ENCODE measurements at places on chromosomes 4 and X. TPM values are rescaled to one million over a fixed set of nuclear protein-coding genes. Genes with fewer than 3 reads are reported as not detected.

The RPS6KA6 gene
- 0.63 TPM for total RNA-seq

The SMARCA5 gene
- total RNA-seq = 49.8 TPM

The ERCC6L gene
- 1.3 TPM for total RNA-seq

The HSFX1 gene
- 0.26 TPM for total RNA-seq

The CYBB gene
- not detected for total RNA-seq

The HAUS7 gene
- 13.9 TPM for total RNA-seq

The SMIM31 gene
- total RNA-seq = not detected

The EDA gene
- total RNA-seq = 2.5 TPM

The ARMCX2 gene
- 29.7 TPM for total RNA-seq

The CFP gene
- total RNA-seq = 0.13 TPM

The TLR1 gene
- 5.3 TPM for total RNA-seq

The NALF2 gene
- 0.13 TPM for total RNA-seq

The SPATA4 gene
- total RNA-seq = not detected

The DUSP21 gene
- not detected for total RNA-seq

The RASSF6 gene
- total RNA-seq = not detected

The CENPI gene
- 18.0 TPM for total RNA-seq

Data from dermis microvascular lymphatic vessel endothelial cell (primary cell).